Fibroblast of gingiva (primary cell): ENCODE measurements at places on chromosomes 16 and 17.

DNA sequence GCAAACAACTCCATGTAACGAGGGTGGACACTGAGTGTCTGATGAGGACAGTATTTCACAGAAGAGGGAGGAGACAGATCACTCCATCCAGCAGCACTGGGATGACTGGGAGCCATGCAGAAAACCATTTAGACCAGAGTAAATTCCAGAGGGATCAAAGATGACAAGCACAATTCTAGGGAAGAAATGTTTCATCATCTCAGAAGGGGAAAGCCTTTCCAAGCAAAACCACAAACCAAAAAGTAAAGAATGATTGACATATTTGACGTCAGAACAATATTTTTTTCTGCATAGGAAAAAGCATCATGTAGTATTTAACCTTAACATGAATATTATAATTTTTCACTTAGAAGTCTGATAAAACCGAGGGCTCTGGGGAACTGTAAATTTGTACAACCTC is 4.8 kb downstream of the DNASE1 start:
- peak; percentile 48 for DNase-seq

- peak; percentile 9 for DNase-seq
Measured at GRCh38 chr17:83151442-83152226, 72.2 kb downstream of the METRNL start.

- peak; percentile 8 for DNase-seq
Measured at GRCh38 chr17:38560503-38561318, 45.0 kb downstream of the SRCIN1 start.

GRCh38 chr17:28698253-28698941 is 13.3 kb downstream of the PROCA1 start:
- DNase-seq, result no peak

GRCh38 chr16:89481356-89481955 is 8.9 kb downstream of the ANKRD11 start:
- DNase-seq, result no peak

GRCh38 chr17:63189930-63190329 is 223.9 kb downstream of the TANC2 start:
- peak; percentile 26 for DNase-seq

GRCh38 chr17:36851250-36851649 is 86.0 kb upstream of the LHX1 start:
- DNase-seq, result no peak

DNA sequence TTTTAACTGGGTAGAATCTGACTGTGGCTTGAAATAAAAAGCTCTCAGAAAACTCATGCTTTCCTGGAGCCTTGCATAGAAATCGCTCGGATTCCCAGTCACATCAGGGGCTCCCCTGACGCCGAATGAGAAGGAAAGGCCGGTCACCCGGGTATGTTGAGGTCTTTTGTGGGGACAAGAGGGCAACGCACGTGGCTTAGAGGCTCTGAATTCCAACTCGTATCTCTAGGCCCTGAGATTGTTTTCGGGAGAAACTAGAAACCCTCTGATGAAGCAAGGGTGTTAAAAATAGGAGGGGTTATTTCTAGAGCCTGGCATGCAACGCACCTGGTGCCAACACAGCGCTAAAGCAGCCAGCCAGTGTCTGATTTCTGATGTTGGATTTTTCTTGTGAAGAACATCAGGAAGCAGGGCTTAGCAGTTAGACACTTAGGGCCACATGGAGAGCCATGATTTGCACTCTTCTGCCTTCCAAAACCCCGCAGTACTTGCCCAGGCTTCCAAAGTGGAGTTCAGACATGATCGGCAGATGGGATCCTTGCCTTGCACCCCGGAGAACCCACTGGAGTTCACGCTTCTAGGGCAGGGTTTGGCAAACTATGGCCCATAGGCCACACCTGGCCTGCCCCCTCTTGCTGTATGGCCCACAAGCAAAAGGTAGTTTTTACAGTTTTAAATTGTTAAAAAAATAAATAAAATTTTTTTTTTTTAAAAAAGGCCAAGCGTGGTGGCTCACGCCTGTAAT is 12.6 kb downstream of the CACNG1 start:
- no peak for DNase-seq

GRCh38 chr16:56639045-56639444 is 579 bp downstream of the MT1A start:
- no peak for DNase-seq

GRCh38 chr16:66751992-66752322 is 548 bp upstream of the DYNC1LI2 start:
- no peak for DNase-seq

DNA sequence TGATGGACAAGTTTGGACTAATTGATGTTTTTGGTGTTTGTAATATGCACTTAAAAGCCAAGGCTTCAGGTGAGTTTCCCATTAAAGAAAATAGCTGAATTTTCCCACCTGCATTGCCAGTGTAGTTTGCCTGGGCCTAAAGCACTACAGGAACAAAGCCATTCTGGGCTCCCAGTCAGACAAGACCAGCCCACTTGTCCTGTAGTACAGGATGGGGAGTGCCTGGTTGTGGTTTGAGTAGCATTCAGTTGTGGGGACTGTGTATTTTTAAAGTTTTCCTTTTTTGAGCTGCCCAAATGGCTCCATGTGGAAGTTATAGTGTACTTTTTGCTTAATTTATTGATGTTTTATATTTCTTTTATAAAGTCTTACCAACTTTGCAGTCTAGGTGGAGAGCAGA is 91.7 kb downstream of the TANGO6 start:
- no peak for DNase-seq
